ENCODE measurements at places on chromosomes 13 and 19.

DNA sequence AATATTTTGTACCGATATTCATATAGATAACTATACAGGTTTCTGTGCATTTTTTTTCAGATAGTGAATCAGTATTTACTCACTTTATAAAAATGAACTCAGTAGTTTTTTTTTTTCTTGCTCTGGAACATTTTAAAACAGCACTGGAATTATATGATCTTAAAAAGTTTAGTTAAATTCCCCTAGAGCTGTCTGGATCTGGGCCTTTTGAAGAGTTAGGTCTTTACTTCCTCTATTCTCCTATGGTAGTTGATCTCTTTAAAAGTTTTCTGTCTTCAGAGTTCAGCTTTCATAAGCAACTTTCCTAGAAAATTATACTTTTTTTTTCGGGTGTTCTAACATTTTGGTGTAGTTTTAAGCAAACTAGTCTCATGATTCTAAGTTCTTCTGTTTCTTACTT is 21.8 kb upstream of the RBM26 start:
- no peak for DNase-seq

DNA sequence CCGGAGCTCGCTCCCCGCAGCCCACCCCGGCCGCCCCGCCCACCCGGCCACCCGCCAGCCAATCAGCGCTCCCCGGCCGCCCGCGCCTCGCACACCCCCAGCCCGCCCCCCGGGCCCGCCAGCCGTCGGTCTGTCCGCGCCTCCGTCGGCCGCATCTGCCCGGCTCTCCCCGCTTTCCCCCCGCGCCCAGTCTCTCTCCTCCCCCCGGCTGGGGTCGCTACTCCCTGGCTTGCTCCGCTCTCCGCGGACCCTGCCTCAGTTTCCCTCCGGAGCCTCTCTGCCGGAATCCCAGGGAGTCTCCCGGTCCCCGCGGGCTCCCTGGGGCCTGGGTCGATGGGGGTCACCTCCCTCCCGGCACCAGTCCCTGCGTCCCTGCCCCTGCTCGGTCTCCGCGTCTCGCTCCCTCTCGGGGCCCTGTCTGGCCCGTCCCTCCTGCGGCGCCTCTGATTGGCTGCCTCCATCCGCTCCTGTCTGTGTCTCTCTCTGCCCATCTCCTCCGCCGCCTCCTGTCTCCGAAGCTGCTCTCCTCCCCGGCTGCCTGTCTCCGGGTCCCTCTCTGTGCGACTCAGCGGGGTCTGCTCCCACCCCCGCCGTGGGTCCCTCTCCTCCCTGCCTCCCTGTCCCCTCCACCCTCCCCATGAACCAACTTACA is 484 bp downstream of the IL11 start:
- DNase-seq: peak; percentile 85

- no peak for DNase-seq
These were observed 791.7 kb upstream of the PCDH20 start for GRCh38 chr13:62207388-62207787.

- DNase-seq: no peak
These were observed 8.3 kb downstream of the ATP8A2 start for GRCh38 chr13:25380082-25380481.

DNA sequence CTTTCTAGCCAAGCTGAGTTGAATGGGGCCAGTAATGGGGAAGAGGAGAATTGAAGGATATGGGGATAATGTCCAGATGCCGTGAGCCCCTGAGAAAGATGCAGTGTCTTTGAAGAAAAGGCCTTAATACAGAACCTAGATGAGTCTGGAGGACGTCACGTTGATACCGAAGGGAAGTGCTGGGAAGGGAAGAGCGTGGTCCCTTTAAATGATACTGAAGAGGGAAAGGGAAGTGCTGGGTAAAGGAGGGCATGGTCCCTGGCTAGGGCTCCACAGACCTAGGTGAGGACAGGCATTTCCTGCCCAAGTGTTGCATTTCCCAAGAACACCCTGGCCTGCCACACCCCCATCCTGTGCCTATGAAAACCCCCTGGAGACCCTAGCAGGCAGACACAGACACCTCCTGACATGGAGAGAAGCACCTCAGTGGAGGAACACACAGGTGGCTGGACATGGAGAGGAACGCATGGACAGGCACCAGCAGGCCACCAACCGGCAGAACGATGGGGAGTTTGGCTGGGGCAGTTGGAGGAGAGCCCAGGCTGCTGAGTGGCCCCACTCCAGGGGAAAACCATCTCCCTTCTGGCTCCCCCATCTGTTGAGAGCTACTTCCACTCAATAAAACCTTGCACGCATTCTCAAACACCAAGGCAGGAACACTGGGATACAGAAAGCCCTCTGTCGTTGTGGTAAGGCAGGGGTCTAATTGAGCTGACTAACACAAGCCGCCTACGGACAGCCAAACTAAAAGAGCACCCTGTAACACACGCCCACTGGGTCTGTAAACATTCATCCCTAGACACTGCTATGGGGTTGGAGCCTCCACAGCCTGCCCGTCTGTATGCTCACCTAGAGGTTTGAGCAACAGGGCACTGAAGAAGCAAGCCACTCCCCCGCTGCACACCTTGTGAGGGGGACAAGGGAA is 34.9 kb upstream of the POMP start:
- DNase-seq: peak; percentile 23

DNA sequence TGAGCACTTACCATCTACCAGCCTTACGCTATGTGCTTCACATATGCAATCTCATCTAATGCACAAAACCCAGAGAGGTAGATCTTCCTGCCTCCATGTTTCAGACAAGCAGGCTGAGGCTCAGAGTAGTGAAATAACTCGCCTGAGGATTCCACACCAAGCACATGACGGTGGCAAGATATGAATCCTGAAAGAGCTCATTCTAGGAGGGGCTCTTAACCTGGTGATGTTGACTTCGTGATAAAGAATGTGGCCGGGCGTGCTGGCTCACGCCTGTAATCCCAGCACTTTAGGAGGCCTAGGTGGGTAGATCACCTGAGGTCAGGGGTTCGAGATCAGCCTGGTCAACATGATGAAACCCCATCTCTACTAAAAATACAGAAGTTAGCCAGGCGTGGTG is 5.0 kb downstream of the NOVA2 start:
- no peak for DNase-seq

- no peak for DNase-seq
These were observed 158.7 kb downstream of the IRS2 start for GRCh38 chr13:109627649-109628048.

GRCh38 chr19:4521170-4521887 is 3.0 kb upstream of the PLIN4 start:
- no peak for DNase-seq

DNA sequence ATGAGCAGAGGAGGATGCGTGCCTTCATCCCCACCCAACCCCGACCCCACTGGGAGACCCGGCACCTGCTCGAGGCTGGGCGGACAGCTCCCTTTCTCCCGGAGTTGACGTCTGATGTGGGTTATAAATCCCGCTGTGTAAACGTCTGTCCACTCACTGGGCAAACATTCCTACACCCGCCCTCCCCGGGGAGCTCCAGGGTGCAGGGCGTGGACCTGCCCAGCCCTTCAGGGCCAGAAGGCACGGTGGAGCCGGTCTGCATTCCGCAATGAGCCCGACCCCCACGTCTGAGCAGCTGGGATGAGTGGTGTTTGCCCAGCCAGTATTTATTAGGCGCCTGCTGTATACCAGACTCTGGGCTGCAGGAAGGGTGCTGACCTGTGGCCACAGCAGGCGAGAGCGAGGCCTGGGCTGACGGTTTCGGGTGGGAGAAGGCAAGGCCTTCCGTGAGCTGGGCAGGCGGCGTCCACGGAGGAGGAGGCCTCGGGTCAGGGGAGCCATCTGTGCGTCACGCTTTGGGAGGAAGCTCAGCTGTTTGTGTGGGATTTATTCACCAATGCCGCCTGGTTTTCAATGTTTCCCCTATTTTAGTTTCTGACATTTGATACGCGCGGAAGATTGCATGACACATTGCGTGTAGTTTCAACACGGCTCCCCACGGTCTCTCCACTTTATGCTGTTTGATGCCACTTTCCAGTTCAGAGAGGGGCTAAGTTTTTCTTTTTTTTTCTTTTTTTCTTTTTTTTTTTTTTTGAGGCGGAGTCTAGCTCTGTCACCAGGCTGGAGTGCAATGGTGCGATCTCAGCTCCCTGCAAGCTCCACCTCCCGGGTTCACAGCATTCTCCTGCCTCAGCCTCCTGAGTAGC is 2.0 kb downstream of the MISP start:
- DNase-seq: peak; percentile 79

DNA sequence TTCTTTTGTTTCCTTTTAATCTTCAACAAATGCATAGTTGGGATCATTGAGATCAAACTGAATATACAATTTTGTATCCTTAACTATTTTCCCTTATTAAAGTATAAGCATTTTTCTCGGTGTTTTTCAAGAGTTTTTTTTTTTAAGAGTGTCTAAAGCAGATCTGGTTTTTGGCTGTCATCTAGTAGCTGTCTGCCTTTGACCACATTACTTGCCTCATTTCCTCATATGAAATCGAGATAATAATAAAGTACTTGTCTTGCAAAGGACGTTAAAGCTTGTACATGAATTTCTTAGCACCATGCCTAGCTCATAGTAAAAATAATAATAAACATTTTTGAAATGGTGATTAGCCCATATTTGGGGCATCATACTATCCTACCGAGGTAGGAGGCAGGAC is 121.2 kb downstream of the PDS5B start:
- no peak for DNase-seq

DNA sequence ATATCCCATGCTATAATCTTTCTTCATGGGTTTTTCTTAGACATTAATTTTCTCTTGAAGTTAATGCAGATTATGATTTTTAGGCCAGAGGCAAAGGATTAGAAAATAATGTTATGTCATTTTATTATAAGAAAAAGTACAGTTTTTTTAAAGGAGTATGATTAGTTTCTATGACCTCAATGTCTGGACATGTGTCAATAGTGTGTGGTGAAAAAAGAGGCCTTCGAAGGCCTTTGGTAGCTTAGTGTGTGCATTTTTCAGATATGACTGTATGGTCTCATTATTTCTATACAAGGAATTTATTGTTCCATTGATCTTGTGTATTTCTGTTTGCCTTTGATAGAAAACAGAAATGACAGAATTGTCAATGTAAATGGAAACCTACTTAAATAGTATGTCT is 195.6 kb downstream of the GPC5 start:
- peak; percentile 45 for DNase-seq

- no peak for DNase-seq
These were observed 16.5 kb upstream of the GGACT start for GRCh38 chr13:100604918-100605710.

DNA sequence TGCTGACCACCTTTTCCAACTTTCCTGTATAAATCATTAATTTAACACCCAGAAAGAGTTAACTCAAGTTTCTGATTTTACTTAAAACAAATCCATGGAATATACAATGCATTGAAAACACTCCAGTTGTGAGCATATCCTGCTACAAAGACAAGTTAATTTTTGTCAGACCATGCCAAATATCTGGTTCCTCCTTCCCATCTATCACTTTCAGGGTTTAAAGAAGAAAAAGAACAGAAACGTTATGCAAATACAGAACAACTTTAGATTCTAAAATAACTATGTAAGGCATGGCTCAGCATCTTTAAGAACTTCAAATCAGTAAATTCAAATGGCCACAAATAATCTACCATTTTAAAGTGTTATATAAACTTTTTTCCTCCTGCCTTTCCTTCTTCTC is 14.9 kb downstream of the MRPS31 start:
- no peak for DNase-seq

GRCh38 chr19:29372461-29372860 is 153.3 kb upstream of the VSTM2B start:
- DNase-seq: no peak

GRCh38 chr19:47725759-47726401 is 12.7 kb downstream of the EHD2 start:
- DNase-seq: no peak

DNA sequence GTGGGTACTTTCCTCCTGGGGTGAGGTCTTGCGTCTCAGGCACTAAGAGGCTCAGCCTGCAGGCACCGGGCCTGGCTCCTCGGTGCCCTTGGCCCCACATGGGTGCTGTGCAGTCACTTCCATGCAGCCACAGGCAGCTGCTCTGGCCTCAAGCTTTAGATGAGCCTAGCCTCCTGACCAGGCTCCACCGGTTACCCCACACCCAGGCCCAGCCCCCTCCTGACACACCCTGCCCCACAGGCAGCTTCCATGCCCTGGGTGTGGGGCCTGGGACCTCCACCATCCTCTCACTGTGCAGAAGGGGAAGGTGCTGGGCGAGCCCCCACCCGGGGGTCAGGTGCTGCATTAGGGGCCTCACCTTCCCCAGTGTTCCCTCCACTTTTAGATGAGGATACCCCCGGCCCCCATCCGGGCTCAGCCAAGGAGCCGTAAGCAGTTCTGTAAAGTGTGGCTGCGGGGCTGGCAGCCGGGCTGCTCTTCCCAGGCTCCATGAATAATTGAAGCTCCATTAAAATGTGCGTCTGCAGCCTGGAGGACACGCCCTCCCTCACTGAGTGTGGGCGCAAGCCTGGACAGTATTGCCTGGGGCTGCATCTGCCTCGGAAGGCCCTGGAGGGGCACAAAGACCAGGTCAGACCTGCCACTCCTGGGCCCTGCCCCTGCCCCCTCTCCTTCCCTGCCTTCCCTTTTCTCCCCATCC is 72.5 kb upstream of the KCTD15 start:
- DNase-seq: no peak

DNA sequence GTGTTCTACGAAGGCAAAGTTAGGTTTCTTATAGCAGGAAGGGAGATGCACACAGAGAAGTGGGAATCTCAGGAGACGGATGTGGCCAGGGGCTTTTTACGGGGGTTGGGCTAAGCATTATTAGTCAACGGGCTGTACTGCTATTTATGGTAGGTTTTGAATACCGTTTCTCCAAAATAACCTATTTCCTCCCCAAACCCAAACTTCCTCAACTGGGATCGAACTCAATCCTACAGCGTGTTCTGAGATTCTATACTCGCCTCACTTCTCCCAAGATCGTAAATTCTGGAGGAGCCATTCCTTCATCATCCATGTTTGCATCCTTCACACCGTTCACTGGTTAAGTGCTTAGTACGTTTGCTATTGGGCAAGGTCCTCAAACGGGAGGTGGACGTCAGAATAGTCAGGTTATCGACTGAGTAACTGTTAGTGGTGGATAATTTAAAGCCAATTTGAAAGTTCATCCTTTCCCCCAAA is 1.2 kb upstream of the TRIM13 start:
- DNase-seq: no peak

- no peak for DNase-seq
These were observed 29.6 kb downstream of the COL4A2 start for GRCh38 chr13:110336681-110337080.

DNA sequence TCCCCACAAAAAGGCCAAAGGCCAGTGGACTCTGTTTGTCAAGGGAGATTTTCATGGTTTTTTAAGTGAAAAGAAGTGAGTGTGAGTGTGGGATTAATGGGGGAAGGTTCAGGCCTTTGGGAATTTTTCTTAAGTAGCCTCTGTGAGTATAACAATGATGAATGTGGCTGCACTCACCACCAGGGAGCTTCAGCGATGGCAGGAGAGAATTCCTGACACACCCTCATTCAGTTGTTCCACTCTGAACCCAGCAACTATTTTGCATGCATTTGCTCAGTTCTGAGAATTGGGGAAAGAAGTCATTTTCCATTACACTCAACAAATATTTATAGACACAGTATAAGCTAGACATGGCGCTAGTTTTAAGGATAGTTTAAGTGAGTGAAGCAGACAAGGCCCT is 117.9 kb downstream of the CCNA1 start:
- no peak for DNase-seq

GRCh38 chr13:110216006-110216397 is 91.0 kb downstream of the COL4A1 start:
- no peak for DNase-seq
